Hindlimb muscle (tissue), 1 donor: ENCODE measurements at places on chromosomes 5 and 9. TPM values are rescaled to one million over a fixed set of nuclear protein-coding genes. Genes with fewer than 3 reads are reported as not detected.

The GCNT4 gene
- 0.09 TPM for polyA plus RNA-seq

The GRXCR2 gene
- not detected for polyA plus RNA-seq

- no peak for DNase-seq
These were observed 4.9 kb downstream of the MED27 start for GRCh38 chr9:132074736-132075135.

DNA sequence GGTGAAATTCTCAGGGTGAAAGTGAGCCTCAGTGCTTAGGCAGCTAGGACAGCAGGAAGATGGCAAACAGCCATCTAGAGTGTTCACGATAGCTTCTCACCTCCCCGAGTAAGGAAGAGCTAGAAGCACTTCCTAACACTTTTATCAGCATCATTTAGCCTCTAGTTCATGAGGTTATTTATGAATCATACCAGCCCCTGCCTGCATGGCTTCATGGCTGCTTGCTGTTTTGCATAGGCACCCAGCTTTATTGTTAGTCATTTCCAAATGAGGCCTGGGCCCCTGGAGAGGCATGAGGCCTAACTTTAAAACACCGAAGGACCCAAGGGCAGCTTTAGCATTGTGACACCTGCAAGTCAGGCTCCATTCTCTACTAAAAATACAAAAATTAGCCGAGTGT lies 134.9 kb upstream of the PANK3 start:
- no peak for DNase-seq

DNA sequence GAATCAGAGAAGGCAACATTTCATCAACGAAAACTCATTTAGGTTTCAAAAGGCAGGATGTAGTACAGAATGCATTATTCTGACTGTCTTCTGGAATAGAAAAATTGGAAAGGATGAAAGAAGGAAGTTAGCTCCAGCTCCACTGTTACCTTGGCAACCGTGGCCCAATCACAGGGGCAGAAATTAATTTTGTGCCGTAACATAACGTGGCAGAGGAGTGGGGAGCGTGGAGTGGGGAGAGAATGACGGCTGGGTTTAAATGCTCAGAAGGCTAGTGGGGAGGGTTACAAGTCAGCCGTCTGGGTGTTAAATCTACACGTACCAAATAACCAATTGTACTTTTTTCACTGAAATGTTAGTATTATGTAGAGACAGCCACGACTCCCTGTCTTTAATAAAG lies 32.3 kb upstream of the EQTN start:
- DNase-seq = no peak

- no peak for DNase-seq
These were observed 21.6 kb downstream of the FBXW11 start for GRCh38 chr5:171984748-171985419.

DNA sequence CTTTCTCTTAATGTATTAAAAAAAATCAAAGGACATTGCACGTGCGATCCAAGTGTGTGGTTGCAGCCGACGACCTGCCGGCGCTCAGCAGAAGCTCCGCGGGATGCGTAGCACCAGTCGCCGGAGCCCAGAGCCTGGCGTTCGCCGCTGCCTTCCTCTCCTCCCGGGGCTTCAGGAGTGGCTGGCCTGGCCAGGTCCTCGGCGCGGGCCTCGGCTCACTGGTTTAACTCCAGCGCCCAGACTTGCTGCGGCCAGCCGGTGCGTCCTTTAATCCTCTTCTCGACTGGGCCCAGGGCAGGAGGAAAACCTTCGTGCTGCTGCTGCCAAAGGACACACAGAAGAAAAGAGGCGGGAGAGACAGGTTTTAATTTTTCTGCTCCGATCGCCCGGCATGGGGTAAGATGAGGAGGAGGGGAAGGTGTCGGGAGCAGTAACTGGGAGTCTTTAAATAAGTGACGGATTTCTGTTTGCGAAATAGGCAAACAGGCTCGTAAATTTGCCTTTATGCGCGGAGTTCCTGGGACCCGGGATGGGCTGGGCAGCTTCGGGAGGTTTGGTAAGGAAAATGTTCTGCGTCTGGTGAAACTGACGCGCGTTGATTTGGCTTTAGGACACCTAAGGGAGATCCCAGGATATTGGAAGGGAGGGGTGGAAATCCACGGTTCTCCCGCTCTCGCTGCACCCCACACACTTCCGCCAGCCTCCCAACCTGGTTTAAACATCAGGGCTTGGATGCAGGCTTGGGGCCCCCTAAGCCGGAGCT lies 2.3 kb downstream of the HAND1 start:
- DNase-seq = no peak

DNA sequence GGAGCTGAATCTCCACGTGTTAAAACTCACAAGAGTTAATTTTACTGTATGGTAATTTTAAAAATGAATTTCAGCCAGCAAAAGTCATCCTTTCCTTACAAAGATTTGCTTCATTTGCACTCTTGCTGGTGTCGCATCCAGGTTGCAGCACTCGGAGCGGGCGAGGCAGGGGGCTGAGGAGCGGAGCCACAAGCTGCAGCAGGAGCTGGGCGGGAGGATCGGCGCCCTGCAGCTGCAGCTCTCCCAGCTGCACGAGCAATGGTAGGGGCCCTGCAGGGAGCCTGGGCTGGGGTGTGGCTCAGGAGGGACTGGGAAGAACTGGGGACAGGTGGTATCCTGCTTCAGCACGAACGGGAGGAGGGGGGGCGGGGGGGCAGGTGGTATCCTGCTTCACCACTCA lies 27.1 kb downstream of the HNRNPH1 start:
- DNase-seq = no peak

GRCh38 chr5:93461756-93462155 lies 119.3 kb downstream of the NR2F1-AS1 start:
- DNase-seq = no peak

DNA sequence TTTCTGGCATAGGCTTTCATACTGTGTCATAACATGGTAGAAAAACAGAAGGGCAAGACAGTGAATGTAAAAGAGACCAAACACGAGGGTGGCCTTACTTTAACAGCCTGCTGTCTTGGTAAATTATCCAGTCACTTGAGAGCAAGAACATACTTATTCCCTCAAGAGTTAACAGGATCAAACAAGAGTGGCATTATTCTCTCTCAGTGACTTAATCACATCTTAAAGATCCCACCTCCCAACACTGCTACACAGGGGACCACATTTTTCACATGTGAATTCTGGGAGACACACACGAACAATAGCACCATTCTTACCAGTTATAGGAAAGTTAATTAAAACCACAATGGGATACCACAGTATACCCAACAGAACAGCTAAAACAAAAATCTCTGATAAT lies 898.0 kb upstream of the C9orf72 start:
- no peak for DNase-seq

DNA sequence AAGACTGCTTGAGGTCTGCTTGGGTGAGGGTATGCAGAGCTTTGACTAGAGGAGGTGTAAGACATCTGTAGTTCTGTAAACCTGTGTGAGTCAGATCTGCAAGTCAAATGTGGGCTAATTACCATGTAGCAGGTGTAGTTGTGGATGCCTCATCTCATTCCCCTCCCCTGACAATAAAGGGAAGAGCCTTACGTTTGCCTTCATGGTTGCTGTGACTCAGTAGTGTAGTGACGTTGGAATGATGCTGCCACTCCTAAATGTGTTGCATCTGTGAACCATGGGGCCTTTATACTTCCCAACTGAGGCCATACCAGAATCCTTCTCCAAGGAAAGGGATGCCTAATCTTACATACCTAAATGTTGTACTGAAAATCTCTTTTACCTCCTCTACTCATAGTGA lies 26.0 kb downstream of the PRDM6 start:
- DNase-seq = no peak

DNA sequence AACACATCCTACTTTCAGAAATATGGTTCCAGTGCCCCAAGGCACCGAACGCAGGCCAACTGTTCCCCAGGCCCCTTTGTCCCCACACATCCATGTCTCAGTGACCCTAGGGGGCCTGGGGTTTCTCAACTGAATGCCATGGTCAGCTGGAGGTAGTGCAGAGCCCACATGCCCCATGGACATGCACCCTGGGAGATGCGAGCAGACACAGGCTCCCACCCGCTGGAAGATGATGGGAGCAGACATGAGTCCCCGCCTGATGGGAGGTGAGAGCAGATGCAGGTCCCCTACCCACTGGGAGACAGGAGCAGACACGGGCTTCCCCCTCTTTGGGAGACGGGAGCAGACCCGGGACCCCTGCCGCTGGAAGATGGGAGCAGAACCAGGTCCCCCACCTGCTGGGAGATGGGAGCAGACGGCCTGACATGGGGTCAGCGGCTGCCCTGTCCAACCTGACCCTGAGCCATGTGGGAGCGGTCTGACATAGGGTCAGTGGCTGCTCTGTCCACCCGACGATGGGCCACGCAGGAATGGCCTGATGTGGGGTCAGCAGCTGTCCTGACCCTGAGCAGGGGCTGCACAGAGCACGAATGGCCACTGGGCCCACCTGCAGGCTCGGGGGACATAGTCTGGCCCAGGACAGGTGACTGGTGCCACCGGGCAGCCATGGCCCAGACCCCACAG lies 18.4 kb downstream of the ZDHHC11B start:
- no peak for DNase-seq

DNA sequence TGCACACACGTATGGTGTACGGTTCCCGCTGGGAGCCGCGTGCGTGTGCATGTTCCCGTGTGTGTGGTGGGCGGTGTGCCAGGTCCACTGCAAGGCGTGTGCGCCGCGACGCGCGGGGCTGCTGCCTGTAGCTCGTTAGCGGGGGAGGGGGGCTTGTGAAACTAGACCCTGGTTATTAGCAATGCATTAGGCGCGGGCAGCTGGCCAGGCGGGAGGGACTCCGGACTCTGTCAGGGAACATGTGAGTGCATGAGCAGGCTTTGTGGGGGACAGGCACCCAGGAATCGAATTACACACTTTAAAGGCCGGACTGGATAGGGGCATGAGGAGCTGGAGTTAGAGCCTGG lies 32.2 kb upstream of the ENHO start:
- DNase-seq = no peak

DNA sequence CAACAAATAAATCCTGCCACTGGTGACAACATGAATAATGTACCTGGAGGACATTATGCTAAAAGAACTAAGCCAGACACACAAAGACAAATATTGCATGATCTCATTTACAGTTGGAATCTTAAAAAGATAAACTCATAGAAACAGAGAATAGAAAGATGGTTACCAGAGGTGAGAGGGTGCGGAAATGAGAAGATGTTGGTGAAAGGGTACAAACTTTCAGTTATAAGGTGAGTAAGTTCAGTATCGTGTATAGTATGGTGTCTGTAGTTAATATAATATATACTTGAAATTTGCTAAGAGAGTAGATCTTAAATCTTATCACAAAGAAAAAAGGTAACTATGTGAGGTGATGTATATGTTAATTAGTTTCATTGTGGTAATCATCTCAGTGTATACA lies 63.3 kb downstream of the PRRC1 start:
- no peak for DNase-seq

DNA sequence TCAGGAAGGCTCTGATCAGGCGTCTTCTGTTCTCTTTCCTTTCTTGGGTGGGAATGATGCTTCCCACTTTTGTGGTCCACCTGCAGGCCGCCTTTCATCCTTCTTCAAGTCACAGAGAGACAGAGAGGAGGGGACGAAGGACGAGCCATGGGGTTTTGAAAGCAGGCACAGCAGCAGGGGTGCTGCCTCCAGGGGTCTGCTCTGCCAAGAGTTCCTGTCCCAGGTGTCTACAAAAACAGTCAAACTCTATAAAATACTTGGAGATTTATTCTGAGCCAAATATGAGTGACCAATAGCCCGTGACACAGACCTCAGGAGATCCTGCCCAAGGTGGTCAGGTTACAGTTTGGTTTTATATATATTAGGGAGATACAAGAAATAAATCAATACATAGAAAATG lies 34.5 kb upstream of the LCP2 start:
- no peak for DNase-seq

DNA sequence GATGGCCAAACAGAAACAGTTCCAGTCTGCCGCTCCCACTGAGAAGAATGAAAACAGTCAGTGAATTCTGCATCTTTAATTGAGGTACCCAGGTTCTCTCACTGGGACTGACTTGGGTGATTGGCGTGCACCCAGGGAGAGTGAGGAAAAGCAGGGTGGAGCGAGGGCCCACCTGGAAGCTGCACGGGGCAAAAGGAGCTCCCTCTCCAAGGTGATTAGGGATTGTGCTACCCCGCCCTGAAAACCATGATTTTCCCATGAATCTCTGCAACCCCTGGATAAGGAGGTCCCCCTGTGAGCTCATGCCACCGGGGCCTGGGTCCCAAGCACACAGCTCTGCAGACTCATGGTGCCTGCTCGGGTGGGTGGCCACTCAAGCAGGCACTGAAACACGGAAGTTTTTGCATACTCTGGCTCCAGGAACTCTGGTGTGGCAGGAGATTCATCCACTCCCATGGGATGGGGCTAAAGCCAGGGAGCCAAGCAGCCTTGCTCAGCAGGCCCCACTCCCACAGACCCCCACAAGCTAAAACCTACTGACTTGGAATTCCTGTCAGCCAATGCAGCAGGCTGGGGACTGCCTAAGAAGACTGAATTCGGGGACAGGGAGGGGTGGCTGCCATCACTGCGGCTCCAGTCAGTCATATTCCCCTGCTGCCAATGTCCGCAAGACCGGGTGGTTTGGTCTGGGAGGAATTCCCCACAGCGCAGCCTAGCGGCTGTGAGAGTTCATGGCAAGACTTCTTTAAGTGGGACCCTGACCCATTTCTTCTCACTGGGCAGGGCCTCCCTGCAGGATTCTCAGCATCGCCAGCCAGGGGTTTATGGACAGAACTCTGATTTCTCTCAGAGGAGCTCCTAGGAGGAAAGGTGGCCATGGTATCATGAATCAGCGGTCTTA lies 652.2 kb upstream of the RGMB start:
- DNase-seq = no peak

GRCh38 chr5:51203598-51203997 lies 179.7 kb upstream of the ISL1 start:
- DNase-seq = no peak

GRCh38 chr5:83827111-83827557 lies 106.5 kb upstream of the HAPLN1 start:
- DNase-seq = no peak

GRCh38 chr9:16039218-16039987 lies 486.6 kb downstream of the CCDC171 start:
- DNase-seq = peak; percentile 72

DNA sequence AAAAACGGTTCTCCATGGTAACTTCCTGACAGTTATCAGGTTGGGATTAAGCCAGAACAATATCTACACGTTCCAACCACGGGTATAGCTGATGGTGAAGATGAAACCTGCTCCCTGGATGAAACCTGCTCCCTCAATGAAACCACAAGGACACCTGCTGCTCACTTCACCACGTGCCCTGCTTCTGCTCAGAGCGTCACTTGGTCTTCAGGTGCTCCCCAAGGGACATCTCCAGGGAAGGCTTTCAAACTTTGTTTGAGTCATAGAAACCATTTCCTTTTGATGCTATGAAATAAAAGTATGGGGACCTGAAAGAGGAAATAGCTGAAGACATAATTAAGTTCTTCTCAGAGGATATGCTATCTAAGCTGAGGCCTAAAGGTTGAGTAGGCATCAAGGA lies 242.4 kb downstream of the MED10 start:
- no peak for DNase-seq
